ENCODE measurements at places on chromosomes 1 and 21. TPM values are rescaled to one million over a fixed set of nuclear protein-coding genes. Genes with fewer than 3 reads are reported as not detected.

Gene HTR6
- total RNA-seq = 0.18 TPM

Gene MRPL20
- 132 TPM for total RNA-seq

Gene HLX
- total RNA-seq = 5.6 TPM

Gene AGTRAP
- total RNA-seq = 100 TPM

Gene OR2AK2
- total RNA-seq = not detected

Gene KPRP
- total RNA-seq = not detected

Gene SLC44A5
- 0.07 TPM for total RNA-seq

Gene S100A4
- 1,517 TPM for total RNA-seq

Gene TP73
- 0.61 TPM for total RNA-seq

Gene LCE3E
- not detected for total RNA-seq

Gene ATAD3C
- not detected for total RNA-seq

Gene CGN
- 2.0 TPM for total RNA-seq

Gene HLCS
- total RNA-seq = 4.9 TPM

Gene SGIP1
- not detected for total RNA-seq

Gene TMEM240
- total RNA-seq = not detected

Gene MARK1
- total RNA-seq = 0.32 TPM

Gene COL6A2
- total RNA-seq = 14.6 TPM

Gene CHI3L1
- not detected for total RNA-seq

Gene RPTN
- not detected for total RNA-seq

Gene OR10R2
- total RNA-seq = not detected

Gene FCER1G
- total RNA-seq = 0.28 TPM

Gene AHDC1
- 18.0 TPM for total RNA-seq

Gene AMY1B
- total RNA-seq = not detected

Gene TRPM2
- 6.7 TPM for total RNA-seq

Gene OR10J1
- not detected for total RNA-seq

Gene GPR89B
- 3.9 TPM for total RNA-seq

Gene TMCC2
- total RNA-seq = 1.7 TPM

Gene KIAA1614
- 0.79 TPM for total RNA-seq

Gene GJA4
- total RNA-seq = not detected

Gene IVL
- not detected for total RNA-seq
